Fibroblast of skin of left quadriceps (primary cell): ENCODE measurements at places on chromosomes 16 and 17.

DNA sequence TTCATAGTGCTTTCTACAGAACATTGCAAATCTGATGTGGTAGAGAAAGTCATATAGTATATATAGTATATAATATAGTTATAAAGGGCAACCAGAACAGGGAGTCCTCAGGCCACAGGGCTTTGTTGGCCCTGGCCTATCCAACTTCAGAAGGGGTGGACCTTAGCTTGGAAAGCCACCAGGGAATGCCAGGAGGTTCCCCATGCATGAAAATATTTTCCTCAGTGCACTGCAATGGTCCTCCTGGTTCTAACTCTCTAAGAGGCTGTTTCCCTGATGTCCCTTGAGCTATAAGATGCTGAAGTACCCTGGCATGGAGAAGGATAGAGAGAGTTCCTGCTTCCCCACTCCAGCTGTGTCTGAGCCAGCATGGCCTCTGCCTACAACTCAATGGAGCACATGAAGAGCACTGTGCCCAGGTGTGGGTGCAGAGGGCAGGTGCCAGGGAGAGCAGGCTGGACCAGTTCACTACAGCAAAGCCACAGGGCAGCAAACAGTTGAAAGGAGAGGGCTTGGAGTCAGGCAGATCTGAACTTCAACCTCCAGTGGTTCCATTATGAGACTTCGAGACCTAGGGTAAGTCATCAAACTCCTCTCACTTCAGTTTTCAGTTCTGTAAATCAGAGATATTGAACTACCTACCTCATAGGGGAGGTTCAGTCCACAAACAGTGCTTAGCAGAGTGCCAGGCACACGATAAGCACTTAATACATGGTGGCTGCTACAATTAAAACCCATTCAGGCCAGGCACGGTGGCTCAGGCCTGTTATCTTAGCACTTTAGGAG lies 183.1 kb downstream of the SALL1 start:
- no peak for DNase-seq

DNA sequence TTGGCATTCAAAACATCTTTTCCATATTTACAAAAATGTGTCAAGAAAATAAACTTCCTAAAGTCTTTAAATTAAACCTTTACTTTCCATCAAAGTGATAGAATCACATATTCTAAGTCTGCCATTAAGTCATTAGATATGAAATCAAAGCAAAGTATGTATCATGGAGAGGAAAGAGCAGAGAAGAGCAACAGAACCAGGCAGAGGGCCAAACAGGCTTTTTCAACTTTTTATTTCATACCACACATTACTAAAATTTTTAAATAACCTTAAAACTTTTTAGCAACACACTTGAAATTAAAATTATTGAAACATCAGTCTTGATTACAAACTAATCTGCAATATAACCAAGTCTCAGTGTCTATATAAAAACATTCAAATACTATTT lies 13.8 kb downstream of the SIAH1 start:
- no peak for DNase-seq

DNA sequence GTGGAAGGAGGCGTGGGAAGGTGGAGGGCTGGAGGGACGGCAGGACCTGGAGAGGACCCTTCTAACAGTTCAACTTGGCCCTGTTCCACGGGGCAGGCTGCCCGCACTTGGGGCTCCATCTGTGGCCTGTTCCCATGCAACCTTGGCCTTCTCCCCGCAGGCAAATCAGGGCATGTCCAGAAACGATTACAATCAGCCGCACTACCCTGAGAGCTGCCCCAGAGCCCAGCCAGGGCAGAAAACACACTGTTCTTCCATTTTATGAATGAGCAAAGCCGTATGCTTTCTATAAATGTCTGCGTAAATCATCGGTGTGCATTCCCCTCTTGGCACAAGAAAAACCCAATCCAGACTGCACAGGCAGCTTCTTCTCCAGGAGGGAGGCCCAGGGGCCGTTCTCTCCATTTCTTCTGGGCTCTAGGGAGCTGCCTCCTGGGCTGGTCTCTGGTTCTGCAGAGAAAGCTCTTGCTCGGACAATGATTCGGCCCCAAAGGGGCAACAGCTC lies 228.7 kb downstream of the SOX9 start:
- no peak for DNase-seq

DNA sequence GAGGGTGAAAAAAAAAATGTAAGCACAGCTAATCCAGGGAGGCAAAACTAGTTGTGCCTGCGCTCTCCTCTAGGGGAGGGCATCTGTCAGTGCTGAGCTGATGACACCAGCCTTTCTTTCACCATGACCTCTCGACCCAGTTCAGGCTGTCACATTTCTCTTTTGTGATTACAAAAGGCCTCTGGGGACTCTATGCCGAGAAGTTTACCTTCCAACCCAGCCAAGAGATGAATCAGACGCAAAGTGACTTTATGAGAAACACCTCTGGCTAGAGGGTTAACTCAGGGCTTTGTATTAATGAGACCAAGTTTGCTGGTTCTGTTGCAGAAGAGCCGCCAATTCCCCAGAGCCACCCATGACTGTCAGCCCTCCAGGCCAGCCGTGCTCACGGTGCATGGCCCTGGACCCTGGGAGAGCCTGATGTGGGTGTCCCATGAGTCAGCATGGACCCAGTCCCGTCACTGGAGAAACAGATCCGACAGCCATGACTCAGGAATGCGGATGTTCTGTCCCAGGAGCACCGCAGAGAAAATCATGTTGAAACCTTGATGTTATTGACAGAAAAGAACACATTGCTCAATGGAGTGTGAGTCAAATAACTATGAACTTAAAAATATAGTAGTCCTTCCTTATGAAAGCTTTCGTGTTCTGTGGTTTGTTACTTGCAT lies 437.2 kb downstream of the HS3ST3B1 start:
- DNase-seq: peak; percentile 95

GRCh38 chr17:17420082-17420481 lies 56.7 kb upstream of the MED9 start:
- no peak for DNase-seq

- DNase-seq: no peak
Measured at GRCh38 chr17:33375103-33375502, 82.0 kb upstream of the ASIC2 start.

DNA sequence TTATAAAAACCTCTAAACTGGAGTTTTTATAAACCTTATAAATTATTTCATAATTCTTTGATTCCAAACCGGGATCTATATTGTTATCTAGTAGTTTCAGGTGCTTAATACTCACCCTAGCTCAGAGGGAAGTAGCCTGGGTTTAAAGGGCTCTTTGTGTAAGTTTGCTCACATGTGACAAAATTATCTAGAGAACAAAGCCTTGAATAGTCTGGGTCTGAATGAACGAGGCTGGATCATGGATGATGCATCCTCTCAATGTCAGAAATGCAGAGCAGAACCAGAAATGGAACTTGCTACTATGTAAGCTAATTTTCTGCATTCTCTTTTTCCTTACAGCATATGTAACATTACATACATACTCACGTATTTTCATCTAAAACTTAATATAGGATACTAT lies 103.9 kb upstream of the NETO2 start:
- no peak for DNase-seq

DNA sequence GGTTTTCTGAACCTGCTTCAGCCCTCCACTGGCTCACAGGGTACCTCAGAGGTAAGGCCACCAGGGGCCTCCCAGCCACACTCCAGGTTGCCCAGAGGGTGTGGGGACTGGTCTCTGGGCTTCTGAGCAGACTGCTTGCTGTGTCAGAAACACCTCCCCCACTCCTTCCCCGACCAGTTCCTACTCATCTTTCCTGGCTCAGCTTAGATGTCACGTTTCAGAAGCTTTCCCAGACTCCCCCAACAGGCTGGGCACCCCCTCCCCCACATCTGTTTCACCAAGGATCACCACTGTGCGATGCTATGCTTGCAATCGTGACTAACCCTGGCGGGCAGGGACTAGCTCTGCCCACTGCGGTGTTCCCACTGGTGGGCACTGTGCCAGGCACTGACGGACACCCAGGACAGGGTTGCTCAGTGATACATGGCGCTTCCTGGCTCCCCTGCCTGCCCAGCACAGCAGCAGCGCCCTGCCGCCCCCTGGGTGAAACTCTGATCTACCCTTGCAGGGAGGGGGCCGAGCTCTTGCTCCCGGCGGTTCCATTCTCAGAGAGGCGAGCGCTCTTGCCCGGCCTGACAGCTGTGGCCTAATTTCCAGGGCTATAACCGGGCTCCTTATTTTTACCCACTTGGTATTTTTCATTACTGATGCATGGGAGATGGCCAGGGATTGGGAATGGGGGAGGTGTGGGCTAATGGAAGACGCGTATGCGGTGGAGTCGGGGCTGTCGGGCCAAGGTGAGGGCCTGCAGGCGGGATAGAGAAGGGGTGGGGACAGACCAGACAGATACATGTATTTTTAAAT lies 29.4 kb upstream of the MTSS2 start:
- peak; percentile 83 for DNase-seq

GRCh38 chr17:40168262-40168832 lies 8.9 kb upstream of the RAPGEFL1 start:
- peak; percentile 36 for DNase-seq

- no peak for DNase-seq
Measured at GRCh38 chr16:15970202-15970601, 20.8 kb downstream of the ABCC1 start.

DNA sequence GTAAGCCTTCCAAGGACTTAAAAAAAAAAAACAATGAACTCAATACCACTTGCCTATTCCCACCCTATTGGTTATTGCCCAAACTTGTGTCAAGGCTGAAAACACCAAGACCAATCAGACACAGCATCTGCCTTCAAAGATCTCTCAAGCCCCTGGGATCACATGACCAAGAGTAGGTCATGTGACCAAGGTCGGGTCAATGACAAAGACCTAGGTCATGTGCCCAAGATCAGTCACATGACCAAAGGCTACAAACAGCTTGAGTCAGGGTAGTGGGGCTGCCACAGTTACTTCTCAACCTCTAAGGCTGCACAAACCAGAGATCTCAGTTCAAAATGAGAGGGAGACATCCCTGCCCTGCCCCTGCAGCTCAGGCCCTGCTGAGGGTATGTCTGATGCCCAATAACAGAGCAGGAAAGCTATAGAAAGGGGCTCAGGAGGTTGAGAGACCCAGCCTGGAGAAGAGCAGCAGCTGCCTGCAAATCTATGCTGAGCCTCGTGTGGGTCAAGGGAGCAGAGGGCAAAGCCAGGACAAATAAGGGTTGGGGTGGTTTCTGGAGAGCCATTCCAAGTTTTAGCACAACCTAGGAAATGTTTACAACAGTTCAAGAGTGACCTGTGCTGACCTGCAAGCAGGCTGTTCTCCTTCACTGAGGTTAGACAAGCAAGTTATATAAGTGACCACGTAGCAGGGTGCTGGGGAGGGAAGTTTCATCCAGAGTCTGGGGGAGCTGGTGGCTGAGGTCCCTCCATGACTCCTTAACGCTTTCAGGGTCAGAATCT lies 48.8 kb downstream of the PIMREG start:
- DNase-seq: no peak

- no peak for DNase-seq
Measured at GRCh38 chr17:71004413-71004812, 835.1 kb downstream of the KCNJ2 start.

DNA sequence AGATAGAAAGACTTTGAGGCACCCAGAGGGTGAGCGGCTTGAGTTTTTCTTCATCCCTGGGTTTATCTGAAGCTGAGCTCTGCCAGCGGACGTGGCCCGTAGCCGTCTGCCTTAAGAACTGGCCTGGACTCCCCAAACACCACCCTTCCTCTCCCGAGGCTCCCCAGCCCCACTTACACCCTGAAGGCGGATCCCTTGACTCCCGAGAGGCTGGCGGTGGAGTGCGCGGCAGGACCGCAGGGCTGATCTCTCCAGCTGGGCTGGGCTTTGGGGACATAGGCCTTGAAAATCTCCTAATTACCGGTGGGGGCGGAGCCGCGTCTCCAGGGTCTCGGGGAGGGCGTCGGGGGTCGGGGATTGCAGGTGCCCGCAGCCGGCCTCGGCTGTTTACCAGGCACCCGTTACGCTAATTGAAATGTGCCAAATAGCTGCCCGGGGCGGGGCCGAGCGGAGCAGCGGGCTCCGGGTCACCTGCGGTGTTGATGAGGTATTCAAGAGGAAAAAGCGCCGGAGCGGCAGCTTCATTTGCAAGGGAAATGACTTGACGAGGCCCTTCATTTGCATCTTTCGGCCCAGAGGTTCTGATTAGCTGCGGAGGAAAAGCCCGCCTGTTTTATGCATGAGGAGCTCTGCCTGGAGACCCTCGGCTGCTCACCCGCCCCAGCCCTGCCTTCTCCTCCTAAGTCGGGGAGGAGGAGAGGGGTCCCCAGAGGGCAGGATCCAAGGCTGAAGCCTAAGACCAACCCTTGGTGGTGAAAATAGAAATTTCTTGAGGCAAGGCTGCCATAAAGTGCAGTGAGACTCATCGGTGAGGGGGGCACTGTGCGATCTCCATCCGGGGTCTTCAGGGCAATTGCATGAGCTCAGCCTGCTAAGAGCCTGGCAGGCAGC lies 100.7 kb downstream of the MGAT5B start:
- DNase-seq: no peak

- no peak for DNase-seq
Measured at GRCh38 chr16:84933774-84934631, 77.3 kb downstream of the ZDHHC7 start.

- no peak for DNase-seq
Measured at GRCh38 chr16:58119509-58119845, 9.7 kb downstream of the CFAP20 start.

- DNase-seq: no peak
Measured at GRCh38 chr16:84738255-84739038, 38.6 kb downstream of the USP10 start.

DNA sequence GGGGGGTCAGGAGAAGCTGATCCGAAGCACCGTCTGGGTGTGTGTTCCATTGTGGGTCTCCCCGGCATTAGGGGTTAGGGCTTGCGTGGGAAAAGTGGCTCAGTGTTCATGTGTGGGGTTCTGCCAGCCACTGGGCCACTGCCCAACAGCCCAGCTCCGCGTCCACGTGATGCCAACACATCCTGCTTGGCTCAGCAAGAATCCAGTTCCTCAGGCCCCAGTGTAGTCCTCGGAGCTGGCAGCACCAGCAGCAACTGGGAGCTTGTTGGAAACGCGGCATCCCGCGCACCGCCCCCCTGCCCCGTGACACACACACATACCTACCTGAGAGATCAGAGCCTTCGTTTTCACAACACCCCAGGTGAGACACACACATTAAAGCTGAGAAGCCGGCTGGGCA lies 18.9 kb downstream of the LGALS9 start:
- DNase-seq: no peak

DNA sequence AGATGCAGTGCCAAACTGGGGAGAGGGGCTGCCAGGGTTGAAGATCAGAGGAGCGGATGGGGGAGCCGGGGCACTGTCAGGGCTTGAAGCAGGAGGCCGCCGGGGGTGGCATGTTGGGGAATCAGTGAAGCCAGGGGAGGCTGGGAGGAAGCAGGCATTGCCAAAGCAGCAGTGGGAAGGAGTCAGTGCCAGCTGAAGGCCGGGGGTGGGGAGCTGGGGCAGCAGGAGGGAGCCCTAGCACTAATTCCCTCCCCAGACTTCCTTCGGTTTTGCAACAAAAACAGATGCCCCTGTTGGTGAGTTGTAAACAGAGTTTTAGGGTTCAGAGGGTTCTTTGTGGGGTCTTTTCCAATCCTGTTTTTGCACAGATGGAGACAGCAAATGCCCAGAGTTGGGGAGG lies 10.9 kb upstream of the TAC4 start:
- no peak for DNase-seq

- peak; percentile 30 for DNase-seq
Measured at GRCh38 chr16:9836118-9836736, 346.0 kb downstream of the GRIN2A start.
